Right cardiac atrium (tissue), 5 donors: ENCODE measurements at places on chromosomes 1 and 21.
A peak's percentile ranks its signal among the peaks of the same experiment; 100 is the strongest.

DNA sequence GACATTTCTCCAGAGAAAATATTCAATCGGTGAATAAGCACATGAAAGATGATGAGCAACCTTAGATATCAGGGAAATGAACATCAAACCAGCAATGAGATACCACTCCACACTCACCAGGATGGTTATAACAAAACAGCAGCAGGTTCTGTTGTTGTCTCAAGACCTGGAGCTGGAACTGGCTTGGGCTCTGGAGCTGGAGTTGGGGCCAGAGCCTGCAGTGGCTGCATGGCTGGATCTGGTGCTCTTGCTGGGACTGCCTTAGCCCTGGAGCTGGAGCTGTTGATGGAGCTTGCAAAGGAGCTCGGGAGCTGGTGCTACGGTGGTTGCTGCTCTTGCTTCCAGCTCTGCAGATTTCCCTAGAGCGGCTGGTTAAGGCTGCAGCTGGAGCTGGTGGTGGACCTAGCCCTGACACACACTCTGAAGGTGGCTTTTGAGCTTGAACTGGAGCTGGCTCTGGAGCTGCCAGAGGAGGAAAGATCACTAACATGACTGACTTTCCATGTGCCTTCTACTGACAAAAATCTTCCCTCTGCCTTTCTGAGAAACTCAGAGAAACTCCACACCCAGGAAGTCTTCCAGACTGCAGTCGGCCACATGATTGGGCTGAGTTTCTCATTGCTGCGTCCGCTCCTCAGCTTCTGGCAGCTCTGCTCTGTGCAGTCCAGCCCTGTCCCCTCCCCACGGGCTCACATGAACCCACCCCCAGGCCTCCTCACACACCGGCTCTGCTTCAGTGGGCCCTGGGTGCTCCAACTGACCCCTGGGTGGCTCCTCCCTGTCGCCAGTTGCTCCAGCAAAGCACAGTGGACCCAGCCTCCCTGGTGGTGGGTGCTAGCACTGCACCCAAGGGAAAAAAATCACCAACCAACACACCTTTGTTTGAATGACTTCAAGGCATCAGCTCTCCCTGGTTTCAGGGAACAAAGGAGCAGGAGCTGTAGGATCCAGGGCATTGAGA lies 139.1 kb upstream of the FMN2 start:
- no peak for DNase-seq

GRCh38 chr1:28175955-28176485 lies 470 bp downstream of the PTAFR start:
- DNase-seq: peak; percentile 37

DNA sequence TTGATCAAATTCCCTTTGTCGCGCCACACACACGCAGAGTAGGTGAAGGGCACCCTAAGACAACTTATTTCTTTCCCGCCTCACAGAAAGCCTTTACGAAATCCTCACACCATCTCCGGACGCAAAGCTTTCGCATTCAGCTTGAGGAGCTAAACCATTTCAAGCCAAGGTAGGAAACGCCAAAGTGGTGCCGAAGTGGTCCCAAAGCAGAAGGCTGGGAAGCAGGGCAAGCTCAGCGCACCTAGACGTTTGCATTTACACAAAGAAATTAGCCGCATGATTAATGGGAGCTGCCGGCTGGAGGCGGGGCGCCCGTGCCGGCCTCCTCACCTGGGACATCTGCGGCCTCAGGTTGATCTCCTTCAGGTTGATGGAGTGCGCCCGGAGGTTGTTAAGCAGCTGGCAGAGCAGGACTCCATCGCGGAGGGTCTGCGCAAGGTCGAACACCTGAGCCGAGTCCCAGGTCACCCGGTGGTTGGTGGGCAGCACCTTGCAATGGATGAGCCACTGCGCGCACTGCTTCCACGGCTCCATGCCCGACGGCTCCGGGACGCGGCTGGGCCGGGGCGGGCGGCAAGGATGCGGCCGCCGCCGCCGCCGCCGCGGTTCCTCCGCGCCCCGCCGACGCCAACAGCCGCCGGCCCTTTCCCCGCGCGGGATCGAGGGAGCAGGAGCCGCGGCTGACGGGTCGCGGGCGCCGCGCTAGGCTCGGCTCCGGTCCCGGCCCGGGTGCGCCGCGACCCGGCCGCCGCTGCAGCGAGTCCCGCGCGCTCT lies 457 bp downstream of the VAV3 start:
- DNase-seq: peak; percentile 72

DNA sequence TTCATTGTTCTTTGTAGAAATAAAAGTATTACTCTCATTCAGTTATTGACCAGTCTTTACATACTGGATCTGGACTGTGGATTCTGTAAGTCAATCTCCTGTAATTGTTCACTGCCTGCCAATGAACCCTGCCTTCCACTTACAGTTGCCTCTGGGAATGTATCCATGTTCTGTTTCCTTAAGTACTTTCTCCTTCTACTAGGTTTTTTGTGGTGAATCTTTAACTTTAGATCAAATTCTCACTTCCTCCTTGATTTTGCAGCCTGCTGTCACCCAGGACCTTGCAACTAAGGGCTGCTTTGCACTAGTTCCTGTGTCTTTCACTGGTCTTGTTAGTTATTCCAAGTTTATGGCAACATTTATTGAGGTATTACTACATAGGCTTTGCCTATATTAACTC lies 28.2 kb upstream of the ANKRD13C start:
- DNase-seq: no peak

- DNase-seq: no peak
Measured at GRCh38 chr1:6447818-6448748, 17.9 kb downstream of the TNFRSF25 start.
